ENCODE measurements at places on chromosomes 12 and 14.
A peak's percentile ranks its signal among the peaks of the same experiment; 100 is the strongest.

GRCh38 chr14:96235426-96235825, 20.6 kb upstream of the BDKRB1 start:
- no peak for DNase-seq

GRCh38 chr12:124852911-124853427, 10.7 kb downstream of the SCARB1 start:
- DNase-seq, result no peak

DNA sequence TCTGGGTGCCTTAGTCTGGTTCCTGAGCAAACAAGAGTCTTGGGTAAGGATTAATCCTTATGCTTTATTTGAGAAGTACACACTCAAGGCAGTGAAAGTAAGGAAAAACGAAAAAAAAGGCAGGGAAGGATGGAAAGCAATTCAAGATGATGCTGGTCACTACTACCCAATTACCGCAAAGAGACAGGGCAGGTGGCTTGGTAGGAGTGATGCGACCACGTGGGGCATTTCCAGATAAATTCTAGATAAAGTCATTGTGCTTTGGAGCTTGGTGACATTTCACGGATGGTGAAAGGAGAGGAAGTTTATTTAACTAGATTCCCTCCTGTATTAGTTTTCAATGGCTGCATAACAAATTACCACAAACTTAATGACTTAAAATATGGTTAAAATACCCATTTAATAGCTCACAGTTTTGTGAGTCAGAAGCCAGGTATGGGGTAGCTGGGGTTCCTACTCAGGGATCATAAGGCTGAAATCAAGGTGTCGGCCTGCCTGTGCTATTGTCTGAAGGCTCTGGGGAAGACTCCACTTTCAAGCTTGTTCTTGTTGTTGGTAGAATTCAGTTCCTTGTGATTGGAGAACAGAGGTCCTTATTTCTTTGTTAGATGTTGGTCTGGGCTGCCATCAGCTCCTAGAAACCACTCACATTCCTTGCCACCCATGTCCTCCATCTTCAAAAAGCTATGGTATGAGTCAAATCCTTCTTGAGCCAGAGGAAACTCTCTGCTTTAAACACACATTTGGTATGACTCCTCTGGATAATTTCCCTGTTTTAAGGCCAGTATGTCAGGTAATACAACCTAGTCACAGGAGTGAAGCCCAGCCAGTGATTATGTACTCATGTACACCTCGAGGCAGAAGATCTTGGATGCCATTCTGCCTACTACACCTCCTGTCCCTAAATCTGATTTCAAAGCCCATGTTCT, 5.6 kb upstream of the HMGA2 start:
- DNase-seq, result no peak

DNA sequence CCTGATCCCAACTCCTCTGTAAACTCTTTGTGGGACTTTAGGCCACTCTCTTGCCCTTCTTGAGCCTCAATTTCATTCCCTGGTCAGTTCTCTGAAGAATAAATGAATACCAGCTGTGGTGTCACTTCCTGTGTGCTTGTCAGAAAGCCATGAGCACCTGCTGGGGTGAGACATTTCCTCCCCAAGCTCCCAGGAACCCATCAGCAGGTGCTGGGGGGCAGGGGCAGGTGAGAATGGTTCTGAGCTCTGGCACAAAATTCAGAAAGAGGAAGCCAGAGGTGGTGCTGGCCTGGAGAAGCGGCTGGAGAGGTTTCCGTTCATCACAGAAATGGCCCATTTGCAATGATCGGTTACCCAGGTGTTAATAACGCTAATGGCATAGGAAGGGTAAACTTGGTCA, 14.9 kb downstream of the LHX5 start:
- no peak for DNase-seq

DNA sequence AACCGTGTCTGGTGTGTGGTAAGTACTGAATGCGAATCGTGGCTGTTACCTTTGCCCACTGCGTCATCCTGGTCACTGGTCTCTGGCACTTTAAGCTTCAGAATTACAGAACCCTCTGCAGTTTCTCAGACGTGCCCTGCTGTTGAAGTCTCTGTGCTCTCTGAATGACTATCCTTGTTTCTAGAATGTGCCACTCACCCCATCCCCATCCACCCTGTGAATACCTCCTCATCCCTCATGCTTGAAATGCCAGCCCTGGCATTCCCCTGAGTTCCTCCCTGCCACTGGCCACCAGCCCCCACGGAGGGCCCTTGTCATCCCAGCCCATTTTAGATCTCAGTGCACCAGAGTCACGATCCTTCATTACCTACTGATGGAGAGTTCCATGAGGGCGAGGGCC, 21.3 kb downstream of the TPCN1 start:
- DNase-seq, result no peak

DNA sequence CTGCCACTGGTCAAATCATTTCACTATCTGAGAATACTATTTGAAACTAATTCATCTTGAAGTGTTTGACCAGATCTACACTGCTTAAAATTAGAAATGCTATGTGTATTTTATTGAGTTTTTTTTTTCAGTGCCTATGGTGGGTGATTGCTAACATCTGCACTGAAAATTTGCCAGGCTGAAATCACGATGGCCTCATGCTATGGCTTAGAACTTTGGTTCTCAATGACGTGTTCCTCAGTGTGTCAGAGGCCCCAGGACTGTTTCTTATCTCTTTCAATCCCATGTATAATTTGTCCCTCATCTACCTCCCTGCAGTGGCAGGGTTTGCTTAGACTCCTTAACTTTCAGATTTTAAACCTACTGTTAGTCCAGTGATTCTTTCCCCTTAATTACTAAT, 36.2 kb upstream of the NKX2-8 start:
- no peak for DNase-seq

- no peak for DNase-seq
These were observed 134 bp downstream of the DUSP6 start for GRCh38 chr12:89352242-89352491.

DNA sequence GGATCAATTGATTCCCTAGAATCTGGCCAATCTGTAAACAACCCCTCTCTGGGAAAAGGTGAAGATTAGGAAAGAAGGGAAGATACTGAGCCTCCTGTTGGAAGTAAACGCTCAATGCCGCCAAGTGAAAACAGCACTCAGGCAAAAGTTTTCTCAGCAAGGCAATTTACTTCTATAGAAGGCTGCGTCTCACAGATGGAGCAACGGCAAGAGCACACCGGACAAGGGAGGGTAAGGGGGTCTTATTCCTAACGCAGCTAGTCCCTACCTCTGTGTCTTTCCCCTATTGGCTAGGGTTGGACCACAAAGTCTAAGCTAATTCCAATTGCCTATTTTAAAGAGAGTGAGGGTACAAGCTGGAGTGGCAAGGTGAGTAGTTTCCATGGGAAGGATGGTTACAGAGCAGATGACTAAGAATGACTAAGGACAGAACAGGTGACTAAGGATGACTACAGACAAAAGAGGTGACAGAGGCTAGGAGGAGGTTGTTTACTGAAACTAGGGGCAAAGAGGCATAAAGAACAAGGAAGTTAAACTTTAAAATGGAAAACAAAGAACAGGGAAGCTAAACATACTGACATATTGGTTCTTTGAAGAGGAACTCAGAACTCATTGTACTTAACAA, 5.6 kb upstream of the TTC9 start:
- DNase-seq, result no peak

- no peak for DNase-seq
These were observed 216.8 kb downstream of the TTC8 start for GRCh38 chr14:89041257-89041582.

DNA sequence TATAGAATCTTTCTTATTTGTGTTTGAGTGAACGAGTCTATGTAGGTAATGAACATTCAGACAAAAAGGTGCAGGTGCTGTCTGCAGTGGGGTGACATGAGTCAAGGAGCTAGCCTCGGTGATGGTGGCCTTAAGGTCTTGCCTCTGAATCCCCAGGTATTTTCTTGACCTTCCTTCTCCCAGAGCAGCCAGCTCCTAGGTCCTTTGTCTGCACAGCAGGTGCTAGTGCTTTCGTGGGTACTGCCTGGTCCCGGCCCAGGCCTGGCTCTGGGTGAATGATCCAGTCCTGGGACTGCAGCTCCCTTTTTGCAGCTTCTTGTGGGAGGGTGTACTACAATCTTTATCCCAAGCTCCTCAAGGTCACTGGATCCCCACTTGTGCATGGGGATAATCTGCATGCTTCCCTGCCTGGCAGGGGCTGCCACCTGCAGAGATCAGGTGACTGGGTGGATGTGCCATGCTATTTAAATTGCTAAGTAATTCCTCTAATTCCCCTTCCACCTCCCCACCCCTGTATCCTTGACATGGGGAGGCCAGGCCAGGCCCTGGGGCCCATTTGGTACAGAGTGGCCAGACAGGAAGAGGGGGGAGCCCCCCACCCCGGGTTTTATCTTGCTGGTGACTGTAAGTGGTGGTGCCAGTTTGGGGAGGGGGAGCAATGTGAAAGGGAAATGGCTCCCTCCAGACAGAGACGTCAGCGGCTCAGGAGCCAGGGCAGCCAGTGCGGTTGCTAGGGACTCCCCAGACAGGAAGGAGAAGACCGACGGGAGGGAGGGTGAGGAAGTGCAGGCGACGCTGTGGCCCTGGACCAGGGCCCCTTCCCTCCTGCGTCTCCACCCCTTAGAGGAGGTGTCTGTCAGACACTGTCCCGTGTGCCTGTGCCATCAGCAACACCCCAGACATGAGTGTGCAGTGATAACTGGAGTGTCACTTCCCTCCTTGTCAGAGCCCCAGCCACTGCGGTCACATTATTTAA, 6.7 kb downstream of the VASH1 start:
- peak; percentile 72 for DNase-seq

- no peak for DNase-seq
These were observed 12.1 kb downstream of the FRMD6 start for GRCh38 chr14:51663783-51664326.

- DNase-seq, result no peak
These were observed 816.8 kb downstream of the NRXN3 start for GRCh38 chr14:78986989-78987388.

- no peak for DNase-seq
These were observed 78.6 kb downstream of the BHLHE41 start for GRCh38 chr12:26046203-26046602.

- DNase-seq, result no peak
These were observed 25.1 kb downstream of the ACVR1B start for GRCh38 chr12:51976376-51977160.

- DNase-seq, result no peak
These were observed 1.4 kb upstream of the SOX5 start for GRCh38 chr12:23950775-23951451.

DNA sequence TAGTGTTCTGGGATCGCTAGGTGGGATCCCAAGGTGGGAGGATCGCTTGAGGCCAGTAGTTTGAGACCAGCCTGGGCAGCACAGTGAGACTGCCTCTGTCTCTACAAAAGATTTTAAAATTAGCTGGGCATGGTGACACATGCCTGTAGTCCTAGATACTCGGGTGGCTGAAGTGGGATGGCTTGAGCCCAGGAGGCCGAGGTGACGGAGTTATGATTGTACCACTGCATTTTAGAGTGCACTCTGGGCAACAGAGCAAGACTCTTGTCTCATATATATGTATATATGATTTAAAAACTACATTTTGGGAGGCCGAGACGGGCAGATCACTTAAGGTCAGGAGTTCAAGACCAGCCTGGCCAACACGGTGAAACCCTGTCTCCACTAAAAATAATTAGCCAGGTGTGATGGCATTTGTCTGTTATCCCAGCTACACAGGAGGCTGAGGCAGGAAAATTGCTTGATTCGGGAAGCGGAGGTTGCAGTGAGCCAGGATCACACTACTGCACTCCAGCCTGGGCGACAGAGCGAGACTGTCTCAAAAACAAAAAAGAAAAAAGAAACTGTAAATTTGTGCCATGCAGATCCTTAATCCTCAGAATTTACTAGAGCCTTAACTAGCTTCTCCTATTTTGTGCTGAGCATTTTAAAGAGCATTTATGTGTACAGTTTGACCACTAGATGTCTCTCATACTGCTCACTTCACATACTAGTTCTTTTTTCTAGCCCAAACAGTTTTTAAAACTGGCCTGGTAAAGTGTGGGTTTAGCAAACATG, 114.8 kb downstream of the MON2 start:
- DNase-seq, result no peak

DNA sequence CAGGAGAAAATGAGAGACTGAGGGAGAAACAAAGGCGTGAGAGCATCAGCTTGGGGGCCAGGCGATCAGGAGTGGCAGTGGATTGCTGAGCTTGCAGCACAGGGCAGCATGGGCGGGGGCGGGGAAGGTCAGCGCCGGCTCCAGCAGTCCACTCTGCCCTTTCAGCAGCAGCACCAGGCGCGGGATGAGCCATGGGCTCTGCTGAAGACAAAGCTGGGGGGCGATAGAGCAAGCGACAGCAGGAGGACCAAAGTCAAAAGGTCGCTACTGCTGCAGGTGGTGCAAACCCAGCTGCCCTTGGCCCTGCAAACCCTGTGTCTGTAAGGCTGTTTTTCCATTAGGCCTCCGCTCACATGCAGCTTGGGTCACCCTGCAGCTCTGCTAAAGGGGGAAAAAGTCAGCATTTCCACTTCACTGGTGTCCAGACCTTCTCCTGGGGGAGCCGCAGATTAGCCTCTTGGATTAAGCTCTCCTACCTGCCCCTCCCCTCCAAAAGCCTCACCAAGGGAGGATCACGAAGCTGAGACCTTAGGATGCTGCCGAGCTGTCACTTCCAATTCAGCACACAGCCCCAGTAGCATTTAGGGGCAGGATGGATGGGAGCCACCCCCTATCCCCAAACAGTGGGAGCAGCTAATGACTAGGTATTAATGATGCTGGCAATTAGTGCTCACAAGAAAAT, 204.8 kb downstream of the DPF3 start:
- DNase-seq, result no peak

- no peak for DNase-seq
These were observed 387.2 kb downstream of the BMP4 start for GRCh38 chr14:53569446-53569845.

- DNase-seq, result no peak
These were observed 47.9 kb downstream of the WDR20 start for GRCh38 chr14:102187568-102188001.

DNA sequence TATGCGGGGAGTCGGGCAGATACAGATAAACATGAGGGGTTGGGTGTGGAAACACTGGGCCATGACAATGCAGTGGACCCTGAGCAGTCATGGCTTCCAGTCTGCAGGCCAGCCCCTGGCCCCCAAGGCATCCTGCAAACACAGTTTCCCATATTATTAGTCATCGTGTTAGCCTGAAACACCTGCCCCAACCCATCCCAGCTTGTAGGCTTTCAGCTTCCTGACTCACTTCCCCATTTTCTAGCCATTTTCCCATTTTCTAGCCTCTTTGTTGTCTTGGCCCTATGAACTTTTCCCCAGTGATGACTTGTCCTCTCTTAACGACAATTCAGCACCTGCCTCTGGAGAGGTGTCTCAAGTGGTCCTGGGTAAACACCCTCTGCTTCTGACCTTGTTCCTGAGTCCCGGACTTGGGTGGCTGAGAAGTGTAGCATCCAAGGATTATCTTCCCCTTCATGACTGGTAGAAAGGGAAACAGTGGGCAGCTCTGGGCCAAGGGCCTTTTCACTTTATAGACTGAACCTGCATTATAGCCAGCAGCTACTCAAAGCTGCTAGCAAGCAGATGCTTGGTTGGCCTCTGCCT, 4.3 kb upstream of the PGF start:
- DNase-seq, result no peak

- no peak for DNase-seq
These were observed 10.1 kb downstream of the PCNX4 start for GRCh38 chr14:60101786-60102185.

- DNase-seq, result no peak
These were observed 301.9 kb downstream of the CCER1 start for GRCh38 chr12:90653040-90653439.

Data from GM18507 (cell line).